Activated naive CD4-positive, alpha-beta T cell treated with anti-CD3 and anti-CD28 coated beads, Interleukin-2, amount 50 U/mL, for 16 hours (primary cell): ENCODE measurements at places on chromosomes 11 and 22.
A peak's percentile ranks its signal among the peaks of the same experiment; 100 is the strongest.

DNA sequence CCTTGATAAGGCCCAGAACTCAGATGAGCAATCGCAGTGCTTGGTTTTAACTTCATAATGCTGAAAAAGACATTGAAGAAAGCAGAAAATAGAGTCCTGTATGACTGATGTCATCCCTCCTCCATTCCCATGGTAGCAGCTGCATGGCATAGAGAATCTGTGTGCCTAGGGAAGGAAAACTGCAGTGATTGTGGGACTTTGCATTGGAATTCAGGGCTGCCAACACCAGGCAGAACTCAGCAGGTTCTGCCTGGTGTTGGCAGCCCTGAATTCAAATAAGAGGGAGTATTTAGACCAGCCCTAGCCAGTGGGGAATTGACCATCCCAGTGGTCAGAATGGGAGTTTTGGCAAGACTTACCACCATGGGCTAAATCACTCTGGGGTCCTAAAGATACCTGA is 1016.0 kb downstream of the FAM181B start:
- no peak for DNase-seq

GRCh38 chr22:48717883-48718817 is 1109.5 kb downstream of the BRD1 start:
- no peak for DNase-seq

- peak; percentile 64 for DNase-seq
Measured at GRCh38 chr11:120303004-120303637, 22.0 kb upstream of the TLCD5 start.

GRCh38 chr11:75101424-75102128 is 4.9 kb upstream of the OR2AT4 start:
- DNase-seq: no peak

GRCh38 chr11:116636341-116636929 is 136.4 kb downstream of the BUD13 start:
- DNase-seq: no peak

- DNase-seq: no peak
Measured at GRCh38 chr22:46293577-46294260, 3.0 kb upstream of the GTSE1 start.

- DNase-seq: no peak
Measured at GRCh38 chr11:1390569-1391164, 933 bp downstream of the BRSK2 start.
